ENCODE measurements at places on chromosomes 11 and 22.
A peak's percentile ranks its signal among the peaks of the same experiment; 100 is the strongest.

DNA sequence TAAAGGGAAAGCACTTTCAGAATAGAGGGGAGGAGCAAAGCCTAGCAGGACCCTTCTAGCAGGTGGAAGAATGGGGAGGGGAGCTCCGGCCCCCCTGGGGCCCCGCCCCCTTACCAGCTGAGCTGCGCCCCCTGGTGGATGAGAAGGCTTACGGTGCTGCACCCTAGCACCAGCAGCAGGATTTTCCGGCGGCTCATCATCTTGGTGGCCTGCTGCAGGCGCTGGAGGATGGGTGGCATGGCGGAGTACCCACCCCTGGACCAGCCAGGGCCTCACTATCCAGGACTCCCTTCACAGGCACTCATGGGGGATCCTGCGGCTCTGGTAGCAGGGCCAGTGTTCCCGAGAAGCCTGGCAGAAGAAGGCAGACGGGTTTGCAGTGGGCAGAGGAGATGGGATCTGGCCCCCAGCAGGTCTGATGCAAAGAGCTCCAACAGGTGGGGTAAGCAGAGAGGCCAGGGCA is 3.8 kb downstream of the GAL3ST3 start:
- peak; percentile 89 for DNase-seq

DNA sequence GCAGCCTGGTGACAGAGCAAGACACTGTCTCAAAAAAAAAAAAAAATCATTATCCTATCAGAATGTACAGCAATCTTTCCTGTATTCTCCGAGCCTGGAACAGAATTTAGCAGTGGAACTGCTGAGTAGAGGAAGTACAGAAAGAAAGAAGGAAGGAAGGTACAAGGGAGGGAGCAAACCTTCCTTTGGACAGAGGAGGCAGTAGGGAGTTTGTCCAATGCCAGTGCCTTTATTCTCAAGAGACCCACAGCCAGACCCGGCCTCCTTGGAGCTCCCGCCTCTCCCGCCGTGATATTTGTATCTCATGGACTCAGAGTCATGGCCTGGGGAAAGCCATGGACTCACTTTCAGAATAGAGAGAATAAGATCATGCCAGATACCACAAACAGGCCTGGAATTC is 37.7 kb upstream of the LRRC55 start:
- DNase-seq = no peak

DNA sequence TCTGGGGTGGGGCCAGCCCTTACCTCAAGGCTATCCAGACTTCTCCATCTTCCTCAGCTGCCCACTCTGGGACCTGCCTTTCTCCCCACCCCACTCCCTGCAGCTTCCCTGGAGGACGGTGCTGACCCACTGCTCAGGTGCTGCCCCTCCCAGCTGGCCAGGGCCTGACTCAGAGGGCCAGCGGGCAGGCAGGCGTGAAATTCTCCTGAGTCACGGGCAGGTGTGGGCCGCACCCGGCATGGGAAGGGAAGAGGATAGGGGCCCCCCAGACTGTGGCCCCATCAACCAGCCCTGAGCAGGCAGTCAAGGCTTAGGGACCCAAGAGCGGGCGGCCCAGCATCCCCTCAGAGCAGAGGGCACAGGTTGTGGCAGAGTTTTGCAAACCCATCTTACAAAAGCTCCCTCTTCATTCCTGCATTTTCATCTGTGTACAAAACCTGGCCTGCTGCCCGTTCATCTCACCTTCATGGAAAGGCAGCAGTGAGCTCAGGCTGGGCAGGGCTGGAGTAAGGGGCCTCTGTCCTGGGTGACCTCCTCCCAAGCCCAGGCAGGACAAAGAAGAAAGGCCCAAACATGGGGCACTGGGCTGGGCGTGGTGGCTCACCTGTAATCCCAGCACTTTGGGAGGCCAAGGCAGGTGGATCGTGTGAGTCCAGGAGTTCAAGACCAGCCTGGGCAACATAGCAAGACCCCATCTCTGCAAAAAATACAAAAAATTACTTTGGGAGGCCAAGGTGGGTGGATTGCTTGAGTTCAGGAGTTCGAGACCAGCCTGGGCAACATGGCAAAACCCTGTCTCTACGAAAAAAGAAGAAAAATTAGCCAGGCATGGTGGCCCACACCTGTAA is 6.1 kb downstream of the RHOD start:
- no peak for DNase-seq

- no peak for DNase-seq
These were observed 341.3 kb downstream of the CADM1 start for GRCh38 chr11:115162919-115163318.

DNA sequence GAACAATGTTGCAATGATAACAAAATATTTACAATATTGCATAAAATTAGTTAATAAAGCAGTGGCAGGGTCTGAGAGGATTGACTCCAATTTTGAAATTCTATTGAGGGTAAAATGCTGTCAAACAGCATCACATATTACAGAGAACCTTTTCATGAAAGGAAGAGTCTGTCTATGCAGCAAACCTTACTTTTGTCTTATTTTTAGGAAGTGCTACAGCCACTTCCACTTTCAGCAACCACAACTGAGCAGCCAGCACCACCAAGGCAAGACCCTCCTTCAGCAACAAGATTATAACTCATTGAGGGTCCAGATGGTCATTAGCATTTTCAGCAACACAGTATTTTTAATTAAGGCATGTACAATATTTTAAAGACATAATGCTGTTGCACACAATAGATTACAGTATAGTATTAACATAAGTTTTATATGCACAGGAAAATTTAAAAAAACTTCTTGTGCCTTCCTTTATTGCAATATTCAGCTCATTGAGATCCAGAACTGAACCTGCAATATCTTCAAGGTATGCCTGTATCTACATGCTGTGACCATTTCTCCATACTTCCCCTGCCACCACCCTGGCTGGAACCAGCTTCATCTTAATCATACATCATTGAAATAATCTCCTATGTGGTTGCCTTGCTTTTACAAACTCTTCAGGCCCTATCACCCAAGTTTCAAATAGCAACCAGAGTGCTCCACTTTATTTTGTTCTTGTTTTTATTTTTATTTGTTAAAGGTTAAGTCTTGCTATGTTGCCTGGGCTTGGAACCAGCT is 711.2 kb downstream of the KCNA4 start:
- no peak for DNase-seq

GRCh38 chr11:65558002-65558929 is at the start of gene LTBP3:
Gene LTBP3 (minus strand): TSS chr11:65558359. CDS start chr11:65557959, 400 bp downstream.
- peak; percentile 49 for DNase-seq

GRCh38 chr11:112983887-112984286 is 22.7 kb downstream of the NCAM1 start:
- no peak for DNase-seq

Measured in activated CD4-positive, alpha-beta T cell treated with anti-CD3 and anti-CD28 coated beads for 48 hours (primary cell).